ENCODE measurements at places on chromosomes 12 and 14.
A peak's percentile ranks its signal among the peaks of the same experiment; 100 is the strongest.

- no peak for DNase-seq
Measured at GRCh38 chr14:69909826-69910550, 30.8 kb downstream of the SMOC1 start.

- DNase-seq = no peak
Measured at GRCh38 chr14:53767566-53767965, 189.1 kb downstream of the BMP4 start.

DNA sequence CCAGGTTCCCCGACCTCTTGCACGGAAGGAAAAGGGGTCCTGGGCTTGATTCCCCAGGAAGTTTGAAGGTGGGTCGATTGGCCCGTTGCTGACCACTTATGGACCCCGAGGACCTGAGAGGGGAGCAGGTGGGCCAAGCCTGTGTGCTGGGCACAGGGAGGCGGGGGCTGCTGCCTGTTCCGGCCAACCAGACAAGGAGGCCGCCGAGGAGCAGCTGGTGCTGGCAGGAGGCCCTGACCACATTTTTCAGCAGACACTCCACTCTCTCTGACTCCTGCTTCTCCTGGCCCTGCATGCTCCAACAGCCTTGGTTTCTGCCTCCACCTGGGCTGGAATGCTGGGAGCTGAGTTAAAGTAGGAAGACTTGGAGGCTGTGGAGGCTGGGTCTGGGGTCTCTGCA lies 42.8 kb downstream of the NOS1 start:
- no peak for DNase-seq

GRCh38 chr12:88546226-88546625 lies 34.0 kb downstream of the KITLG start:
- DNase-seq = no peak

GRCh38 chr14:80699861-80700260 lies 241.7 kb downstream of the CEP128 start:
- DNase-seq = no peak

- no peak for DNase-seq
Measured at GRCh38 chr14:88934351-88934806, 109.9 kb downstream of the TTC8 start.

- no peak for DNase-seq
Measured at GRCh38 chr14:22420598-22421186, 168.3 kb downstream of the DAD1 start.

- no peak for DNase-seq
Measured at GRCh38 chr12:107536613-107537012, 149.0 kb upstream of the PWP1 start.

DNA sequence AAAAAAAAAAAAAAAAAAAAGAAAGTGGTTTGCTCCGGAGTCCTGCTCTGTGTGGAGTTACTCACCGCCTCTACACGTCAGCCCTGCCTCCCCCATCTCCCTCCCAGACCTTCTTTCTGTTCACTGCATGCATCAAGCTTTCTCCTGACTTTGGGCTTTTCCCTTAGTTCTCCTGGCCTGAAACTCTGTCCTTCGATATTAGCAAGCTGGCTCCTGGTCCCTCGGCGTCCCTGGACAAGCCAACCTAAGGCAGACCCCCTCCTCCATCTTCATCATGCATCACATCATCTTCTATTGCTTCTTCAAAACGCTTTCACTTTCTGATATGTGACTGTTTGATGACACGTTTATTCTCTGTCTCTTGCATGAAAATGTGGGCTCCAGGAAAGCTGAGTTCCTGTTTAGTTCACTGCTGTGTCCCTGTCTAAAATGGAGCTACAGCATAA lies 40.6 kb downstream of the SLC15A4 start:
- peak; percentile 21 for DNase-seq

DNA sequence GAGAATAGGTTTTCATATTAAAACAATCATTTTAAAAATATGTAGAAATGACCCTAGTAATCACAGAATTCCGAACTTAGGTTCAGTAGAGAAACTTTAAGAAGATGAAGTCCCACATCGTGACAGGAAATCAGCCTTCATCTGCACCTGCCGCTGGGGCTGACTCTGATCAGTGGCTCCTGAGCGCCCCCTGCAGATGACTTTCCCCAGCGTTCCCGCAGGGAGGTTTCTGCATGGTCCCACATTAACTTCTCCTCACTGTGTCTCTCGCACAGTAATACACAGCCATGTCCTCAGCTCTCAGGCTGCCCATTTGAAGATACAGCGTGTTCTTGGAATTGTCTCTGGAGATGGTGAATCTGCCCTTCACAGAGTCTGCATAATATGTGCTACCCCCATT lies 1131.1 kb downstream of the TMEM121 start:
- DNase-seq = no peak

DNA sequence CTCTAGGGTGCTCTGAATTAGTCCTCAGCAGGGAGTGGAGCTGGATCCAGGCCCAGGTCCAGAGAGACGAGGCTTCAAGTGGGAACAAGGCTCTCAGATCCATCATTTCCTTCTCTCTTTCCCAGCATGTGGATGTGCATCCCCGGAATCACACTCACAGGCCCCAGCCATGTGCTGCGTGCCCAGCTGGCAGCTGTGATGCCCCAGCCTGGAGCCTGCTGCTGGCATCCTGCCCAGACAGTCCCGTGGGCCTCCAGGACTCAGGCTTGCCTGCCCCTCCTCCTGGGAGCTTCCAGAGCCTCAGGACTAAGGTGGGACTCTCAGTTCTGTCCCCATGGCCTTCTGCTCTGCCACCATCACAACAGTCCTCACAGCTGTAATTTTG lies 6.2 kb upstream of the KRT84 start:
- DNase-seq = no peak

GRCh38 chr14:24710403-24711112 lies 76.6 kb upstream of the GZMB start:
- DNase-seq = peak; percentile 40

DNA sequence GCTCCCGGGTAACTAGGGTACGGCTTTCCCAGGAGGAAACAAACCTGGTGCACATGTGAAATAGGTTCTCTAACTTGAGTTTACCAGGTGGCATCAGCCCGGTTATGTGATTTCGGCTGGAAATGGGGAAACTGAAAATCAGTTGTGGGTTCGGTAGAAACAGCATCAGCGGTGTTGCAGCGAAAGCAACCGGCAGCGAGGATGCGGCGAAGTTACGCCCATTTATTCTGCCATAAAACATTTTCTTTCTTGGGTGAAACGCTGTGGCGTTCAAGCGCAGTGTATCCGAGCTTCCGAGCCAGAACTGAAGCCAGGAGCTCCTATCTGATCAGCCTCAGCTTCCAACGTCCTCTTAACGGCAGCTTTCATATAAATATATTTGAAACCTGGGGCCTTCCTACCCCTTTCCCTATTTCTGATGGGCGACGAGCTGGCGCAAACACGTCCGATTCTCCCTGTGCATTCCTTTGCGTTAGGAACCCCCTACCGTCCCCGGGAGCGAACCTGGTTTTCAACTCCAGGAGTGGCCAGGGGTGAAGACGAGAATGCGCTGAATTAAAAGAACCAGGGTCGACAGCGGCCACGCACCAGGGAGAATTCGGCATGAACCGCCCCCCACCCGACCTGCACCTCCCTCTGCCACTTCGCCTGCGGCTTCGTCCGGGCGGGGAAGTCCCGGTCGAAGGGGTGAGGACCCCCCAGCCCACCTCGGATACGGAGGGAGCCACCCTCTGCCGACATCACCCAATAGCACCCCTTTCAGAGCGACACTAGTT lies 1.6 kb downstream of the DPF3 start:
- DNase-seq = no peak

GRCh38 chr14:97485201-97485600 lies 688.0 kb downstream of the VRK1 start:
- no peak for DNase-seq

DNA sequence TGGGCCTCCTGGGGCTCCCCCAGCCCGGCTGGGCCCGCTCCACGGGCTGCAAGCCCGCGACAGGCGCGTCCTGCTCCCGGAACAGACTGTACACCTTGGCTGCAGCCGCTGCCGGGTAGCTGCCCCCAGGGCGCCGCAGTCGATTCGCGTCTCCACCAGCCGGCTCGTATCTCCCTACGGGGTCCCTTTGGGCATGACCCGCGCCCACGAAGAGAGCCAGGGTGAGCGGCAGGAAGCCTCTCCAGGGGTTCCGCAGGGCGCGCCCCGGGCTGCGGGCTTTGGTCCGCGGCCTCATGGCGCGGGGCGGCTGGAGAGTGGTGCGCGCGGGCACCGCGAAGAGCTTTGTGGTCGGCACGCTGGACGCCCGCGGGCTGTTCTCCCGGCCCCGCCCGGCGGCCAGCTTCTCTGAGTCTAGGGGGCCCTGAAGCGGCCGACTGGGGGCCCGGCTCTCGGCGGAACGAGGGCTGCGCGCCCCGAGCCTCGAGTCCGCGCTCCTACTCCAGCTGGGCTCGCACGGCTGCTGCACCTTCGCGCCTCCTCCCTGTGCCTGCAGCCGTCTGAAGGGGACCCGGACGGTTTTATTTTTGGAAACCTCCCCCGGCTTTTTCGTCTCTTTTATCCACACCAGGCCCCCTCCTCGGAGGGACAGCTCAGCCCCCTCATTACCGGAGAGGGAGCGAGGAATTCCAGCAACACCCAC lies at the start of gene LTBP2:
LTBP2 (minus strand) TSS at position 588 of the 700 bp plus-strand sequence; CDS start at position 295, 293 bp downstream.
- DNase-seq = no peak

DNA sequence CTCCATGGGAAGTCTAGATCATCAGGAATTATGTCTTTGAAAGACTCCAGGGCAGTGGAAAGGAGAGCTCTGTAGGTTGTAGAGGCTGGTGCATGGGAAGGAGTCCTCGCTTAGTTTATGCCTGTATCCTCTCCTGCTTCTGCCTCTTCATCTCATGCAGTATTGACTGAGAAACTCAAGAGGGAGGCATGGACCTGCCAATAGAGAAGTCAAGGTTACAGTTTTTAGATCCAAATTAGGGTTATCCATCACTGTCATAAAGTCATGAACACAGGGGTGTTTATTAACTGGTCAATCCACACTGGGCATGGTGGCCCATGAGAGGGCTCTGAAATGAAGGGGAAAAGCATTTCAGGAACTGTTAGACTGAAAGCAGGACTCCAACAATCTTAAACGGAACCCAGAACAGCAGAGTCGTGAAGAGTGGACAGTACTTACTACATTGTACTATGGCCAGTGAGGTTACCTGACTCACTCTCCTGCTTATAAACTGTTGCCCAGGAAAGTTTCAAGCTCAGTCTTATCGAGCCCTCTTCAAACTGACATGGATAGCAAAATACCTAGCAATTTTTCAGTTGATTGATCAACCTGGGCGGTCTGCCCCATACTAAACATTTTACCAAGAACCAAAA lies 30.1 kb upstream of the DHRS7 start:
- DNase-seq = no peak

DNA sequence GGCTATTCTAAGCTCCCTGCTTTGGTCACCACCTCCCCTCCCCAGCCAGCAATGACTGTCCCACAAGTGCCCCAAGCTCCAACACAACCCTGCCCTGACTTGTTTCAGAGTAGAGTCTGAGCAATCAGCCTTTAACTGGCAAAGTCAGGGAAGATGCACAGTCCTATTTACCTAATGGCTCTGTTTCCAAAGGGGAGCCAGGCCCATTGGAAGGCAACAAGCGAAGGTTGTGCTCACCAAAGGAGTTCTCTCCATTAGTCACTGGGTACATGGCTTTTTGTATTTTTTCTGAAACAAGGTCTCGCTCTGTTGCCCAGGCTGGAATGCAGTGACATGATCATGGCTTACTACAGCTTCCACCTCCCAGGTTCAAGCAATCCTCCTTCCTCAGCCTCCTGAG lies 267.1 kb upstream of the CRY1 start:
- no peak for DNase-seq

- DNase-seq = no peak
Measured at GRCh38 chr14:53147208-53147607, 5.9 kb downstream of the DDHD1 start.

DNA sequence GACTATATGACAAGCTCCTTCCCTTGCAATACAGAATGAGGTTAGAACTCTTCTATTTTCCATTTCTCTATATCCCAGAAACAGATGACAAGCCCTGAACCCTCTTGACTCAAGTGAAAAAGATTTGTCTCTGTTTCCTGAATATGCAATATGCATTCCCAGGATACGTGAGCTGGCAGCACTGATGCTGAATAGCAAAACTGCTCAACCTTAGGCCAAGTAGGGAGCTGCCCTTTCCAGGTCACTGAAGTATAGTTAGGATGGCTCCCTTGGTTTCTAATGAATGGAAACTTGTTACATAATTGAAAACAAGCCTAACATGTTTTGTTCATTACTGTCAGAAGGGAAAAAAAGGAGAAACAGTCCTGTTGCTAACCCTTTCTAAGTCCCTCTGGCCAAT lies 47.9 kb upstream of the PLEKHG7 start:
- no peak for DNase-seq

DNA sequence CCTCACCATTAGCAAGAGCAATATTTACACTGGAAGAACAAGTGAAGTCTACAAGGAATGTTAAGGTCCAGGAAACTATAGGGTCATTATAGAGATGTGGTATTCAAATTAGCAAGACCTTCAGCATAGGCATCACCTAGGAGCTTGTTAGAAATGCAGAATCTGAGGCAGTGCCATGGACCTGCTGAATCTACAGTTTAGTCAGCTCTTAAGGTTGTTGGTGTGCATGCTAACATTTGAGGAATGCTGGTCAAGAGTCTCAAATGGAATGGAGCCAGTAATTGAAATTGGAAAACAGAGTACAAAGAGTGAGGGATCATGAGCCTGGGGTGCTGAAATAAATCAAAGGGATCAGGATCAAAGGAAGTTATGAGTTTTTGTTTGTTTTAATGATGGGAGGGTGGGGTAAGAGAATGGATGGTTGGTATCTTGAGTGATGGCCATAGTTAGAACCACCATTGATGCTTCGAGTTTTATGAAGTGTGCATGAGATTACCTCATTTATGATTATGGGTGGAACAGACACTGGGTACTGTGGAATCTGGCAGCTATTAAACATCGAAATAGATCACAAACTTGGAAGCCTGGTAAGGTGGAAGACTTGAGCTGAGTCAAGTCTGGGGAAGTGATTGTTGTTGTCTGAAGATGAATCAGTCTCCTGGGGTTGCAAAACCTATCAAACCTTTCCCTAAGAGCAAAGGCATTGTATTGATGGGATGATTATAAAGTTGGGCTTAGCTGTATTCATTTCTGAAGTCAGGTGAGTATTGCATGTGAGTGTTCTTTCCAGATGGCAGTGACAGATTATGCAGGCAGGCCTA lies 323.3 kb upstream of the E2F7 start:
- DNase-seq = no peak

DNA sequence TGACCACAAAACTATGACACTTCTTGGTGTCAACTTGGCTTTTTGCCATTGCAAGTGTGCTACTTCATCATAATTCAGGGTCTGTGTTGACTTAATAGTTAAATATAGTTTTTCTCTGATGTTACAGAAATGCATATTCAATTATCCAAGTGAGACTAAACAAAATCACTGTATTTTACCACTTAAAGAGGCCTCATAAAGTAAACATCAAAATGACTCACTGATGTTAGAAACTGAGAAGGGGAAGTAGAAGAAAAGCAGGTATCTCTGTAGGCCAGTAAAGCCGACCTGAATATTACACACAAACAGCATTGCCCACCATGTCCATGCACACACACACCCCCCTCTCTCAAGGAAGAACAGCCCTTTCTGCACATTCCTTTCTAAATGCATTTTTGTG lies 55.4 kb downstream of the RPAP3 start:
- no peak for DNase-seq

GRCh38 chr12:29944269-29945000 lies 160.7 kb upstream of the TMTC1 start:
- DNase-seq = no peak
